Jurkat, Clone E6-1 (cell line): ENCODE measurements at places on chromosomes 7 and 10.
A peak's percentile ranks its signal among the peaks of the same experiment; 100 is the strongest.

GRCh38 chr7:2759736-2760097 is 71.7 kb downstream of the AMZ1 start:
- no peak for DNase-seq

- no peak for DNase-seq
Measured at GRCh38 chr10:92916433-92916832, 68.1 kb downstream of the EXOC6 start.

- DNase-seq = no peak
Measured at GRCh38 chr7:108839076-108839475, 269.4 kb downstream of the DNAJB9 start.

DNA sequence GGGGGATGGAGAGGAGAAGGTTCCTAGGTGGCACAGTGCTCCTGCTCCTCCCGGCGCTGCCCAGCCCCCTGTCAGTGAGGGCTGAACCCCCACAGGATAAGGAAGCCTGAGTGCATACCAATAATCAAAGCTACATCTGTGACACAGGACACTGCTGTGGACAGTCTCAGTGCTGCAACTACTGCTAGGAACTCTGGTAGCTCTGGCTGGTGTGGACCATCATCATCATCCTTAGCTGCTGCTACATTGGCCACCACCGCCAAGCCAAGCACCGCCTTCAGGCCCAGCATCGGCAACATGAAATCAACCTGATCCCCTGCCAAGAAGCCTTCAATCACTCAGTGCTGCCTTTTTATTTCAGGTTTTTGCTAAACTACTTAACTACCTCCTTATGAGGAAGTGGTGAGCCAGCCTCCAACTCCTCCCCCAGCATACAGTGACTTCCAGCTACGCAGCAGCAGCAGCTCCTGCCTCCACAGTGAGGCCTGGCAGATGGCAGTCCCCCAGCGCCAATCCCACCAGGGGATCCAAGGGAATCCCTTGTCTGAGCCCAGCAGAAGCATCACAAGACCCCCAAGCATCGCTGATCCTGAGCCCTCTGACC is 32.1 kb upstream of the SLC26A4 start:
- DNase-seq = peak; percentile 41

GRCh38 chr7:152870106-152870693 is 110.6 kb downstream of the ACTR3B start:
- DNase-seq = no peak

DNA sequence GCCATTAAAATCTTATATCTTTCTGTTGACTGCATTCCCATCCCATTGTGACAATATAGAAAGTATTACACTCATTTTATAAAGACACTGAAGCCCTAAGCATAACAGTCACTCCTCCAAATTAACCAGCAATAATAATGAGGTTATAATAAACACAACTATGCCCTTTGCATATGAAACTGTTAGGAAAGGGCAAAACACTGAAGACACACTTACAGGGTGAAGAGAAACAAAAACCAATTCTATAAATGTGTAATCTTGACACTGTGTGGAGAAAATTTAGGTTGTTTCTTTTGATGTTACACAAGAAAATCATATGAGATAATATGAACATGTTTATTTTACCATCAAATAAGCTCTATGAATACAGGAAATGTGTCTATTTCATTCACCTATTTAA is 14.0 kb upstream of the GPR37 start:
- no peak for DNase-seq
